ENCODE measurements at places on chromosomes 6 and 20.
A peak's percentile ranks its signal among the peaks of the same experiment; 100 is the strongest.

DNA sequence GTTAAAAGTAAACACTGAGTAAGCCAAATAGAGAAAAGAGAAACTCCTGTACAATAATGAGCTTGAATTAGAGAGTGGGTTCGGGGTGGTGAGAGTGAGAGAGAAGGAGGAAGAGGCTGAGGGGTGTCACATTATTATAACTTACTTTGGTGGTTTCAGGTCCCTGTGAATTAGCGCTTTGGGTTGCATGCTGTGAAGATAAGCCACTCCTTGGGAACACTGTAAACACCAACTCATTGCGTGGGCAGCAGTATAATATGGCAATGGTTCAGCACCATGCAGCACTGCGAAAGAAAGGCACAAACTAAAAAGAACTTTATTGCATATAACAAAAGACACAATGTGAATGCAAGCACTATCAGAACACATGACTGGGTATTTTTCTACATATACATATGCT lies 26.9 kb downstream of the MAP3K7 start:
- no peak for DNase-seq

DNA sequence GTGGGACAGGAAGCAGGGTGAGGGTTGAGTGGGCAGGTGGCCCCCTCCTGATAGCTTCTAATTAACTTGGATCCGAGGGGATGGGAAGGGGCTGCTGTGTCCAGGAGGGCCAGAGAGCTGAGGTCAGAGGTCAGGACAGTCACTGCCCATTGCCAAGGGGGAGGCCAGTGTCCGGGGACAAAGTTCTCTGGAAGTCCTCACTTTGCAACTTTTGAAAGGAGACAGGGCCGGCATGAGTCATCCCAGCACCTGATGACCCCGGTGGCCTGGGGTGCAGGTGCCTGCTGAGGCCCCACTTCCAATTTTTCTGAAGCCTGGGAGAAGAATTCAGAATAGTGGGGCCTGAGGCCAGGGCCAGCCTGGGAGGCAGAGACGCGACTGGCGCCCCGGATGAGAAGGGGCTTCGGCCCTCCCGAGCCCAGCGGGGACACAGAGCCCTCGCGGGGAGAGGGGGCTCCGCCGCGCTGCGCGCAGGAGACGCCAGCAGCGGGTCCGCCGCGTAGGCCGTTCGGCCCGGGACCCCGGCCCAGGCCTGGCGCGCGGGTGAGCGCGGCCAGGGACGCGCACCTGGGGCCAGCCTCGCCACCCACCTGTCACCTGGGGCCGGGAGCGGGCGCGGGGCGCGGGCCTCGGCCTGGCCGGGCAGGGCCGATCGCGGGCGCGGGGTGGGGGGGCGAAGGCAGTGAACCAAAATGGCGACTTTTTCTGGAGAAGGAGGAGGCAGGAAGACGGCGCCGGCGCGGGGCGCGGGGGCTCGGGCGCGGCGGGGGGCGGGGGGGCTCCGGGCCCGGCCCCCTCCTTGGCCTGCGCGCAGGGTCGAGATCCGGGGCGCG lies 586 bp downstream of the ZNF512B start:
- no peak for DNase-seq

DNA sequence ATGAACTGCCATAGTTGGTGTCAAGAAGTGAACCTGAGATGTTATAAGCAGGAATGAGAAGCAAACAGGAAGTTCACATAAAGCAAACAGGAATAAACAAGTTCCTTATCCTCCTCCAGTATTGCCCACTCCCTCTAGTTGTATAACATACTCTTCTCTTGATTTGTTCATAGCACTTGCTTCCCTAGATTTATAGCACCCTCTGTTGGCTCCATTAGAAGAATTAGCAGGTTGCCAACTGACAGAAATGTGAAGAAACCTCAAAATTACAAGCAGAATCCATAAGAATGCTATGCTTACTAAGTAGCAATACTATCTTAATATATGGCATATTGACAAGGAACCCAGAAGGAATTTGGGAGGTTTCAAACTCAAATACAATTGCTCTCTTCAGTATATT lies 195.4 kb downstream of the TBX18 start:
- peak; percentile 9 for DNase-seq

DNA sequence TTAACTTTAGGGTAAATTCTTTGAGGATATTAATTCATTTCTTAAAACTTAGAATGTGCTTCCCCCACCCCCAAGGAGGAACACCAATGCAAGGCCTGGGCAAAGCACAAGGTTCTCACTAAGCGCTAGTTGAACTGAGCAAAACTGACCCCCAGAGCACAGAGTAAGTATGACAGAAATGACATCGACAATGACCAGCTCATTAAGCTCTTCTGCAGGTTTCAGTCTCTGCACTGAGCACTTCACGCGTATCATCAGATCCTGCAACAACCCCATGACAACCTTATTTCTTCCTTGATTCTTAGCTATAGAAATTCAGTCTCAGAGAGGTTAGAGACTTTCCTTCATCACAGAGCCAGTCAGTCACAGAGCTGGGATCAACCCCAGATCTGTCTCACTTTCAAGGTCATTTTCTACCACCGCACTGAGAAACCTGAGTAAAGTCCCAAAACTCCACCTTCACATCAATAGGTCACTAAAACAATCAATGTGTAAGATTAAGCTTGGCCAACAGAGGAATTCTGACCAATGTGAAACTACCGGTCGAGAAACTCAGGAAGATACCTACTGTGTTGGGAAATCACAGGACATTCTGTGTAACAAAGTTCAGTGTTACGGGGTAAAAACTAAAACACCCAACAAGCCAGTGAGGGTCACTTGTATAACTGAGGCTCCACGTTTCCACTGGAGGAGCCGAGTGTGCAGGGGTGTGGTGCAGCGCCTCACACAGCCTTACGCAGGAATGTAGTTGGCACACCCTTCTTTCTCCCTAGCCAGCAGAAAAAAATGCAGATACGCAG lies 129.0 kb upstream of the FOXQ1 start:
- DNase-seq: no peak
